ENCODE measurements at places on chromosomes 5 and 9.

DNA sequence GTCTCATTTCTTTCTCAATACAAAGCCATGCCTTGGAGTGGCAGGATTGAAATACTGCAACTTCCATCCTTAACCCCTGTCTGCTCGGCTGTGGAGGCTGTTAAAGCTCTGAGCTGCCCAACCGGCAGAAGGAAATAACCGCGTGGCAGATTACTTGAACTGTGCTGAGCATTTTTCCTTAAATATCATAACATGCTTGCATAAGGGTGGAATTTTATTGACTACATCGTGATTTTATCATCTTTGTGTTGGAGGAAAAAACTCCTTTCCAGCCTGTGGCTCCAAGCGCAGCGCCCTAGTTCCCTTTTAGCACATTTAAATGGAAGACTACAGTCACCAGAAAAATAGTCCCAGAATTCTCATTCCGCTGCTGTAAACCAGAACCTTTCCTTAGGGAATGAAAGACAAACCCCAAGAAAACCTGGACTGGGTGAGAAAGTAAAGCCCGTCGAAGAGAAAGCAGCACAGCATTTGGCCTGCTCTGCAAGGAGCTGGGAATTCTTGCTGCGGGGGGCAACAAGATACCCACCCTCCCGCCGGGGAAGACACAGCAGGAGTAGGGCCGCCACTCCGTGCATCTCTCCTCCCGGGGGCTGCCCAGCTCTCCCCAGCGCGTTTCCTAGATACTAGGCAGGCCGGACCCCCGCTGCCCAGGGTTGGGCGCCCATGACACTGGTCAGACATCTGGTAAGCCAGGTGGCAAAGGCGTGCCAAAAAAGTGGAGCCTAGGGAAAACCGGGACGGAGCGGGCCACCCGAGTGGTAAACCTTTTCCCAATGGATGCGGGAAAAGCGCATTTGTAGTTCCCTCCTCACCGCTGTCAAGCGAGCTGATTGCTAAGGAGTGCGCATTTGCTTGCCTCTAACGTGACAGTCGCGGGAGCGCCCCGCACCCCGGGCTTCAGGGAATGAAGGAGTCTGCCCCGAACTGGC is 1.3 kb downstream of the SHC3 start:
- DNase-seq: no peak

DNA sequence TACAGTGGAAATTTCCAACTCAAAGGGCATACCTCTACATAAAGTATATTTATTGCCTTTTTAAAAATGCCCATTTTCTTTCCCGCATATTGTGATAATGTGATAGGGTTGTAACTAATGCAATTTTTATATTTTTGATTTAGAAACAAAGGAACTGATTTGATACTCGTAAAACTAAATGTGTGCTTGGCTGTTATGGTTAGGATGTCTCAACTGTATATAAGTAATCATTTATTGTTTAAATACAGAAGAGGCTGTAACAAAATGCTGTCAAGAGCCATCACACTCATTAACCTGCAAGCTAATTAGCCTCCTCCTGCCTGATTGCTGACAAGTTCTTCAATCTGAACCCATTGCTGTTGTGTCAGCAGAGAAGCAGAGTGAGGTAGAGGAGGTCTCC is 149.2 kb downstream of the PBX3 start:
- DNase-seq: no peak

DNA sequence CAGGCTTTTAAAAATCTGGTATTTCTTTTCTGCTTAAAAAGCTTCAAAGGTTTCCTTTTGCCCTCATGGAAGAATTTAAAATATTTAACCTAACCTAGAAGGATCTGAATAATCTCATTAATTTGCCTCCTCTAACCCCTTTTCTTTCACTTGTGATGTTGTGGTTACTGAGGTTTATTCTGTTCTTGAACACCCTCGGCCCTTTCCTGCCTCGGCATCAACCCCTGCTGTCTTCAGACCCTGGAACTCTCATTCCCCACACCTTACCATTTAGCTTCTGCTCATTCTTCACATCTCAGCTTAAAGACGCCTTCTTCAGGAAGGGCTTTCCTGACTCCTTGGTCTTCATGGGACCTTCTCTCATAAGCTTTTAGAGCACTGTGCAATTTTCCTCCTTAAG is 131.4 kb upstream of the MAN2A1 start:
- no peak for DNase-seq

DNA sequence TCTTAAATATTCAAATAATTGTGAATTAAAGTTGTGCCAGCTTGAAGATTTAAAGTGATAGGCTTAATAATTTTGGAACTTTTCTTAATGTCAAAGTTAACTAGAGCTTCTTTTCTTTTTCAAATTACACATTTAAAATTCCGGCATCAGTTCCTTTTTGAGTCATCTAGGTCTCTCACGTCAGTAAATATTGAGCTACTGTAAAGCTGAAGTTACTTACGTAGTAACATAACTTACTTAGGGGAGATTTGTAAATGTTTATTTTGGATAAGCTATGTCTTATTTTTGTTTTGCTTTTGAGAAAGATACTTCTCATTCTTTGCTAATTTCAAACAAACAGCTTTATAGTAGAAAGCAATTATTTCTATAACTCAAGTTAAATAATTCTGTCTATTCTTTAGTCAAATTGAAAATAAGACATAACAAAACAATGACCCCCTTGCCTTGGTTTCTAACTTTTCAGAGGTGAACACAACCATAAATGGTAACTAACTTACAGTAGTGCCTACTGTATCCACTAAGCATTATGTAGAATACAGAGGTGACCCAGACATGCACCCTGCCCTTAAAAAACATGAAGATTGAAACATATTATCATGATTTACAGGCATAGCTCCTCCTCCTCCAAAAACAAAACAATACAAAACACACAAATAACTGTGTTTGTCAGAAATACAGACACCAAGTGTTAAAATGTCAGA is 29.8 kb downstream of the CD274 start:
- DNase-seq: no peak

DNA sequence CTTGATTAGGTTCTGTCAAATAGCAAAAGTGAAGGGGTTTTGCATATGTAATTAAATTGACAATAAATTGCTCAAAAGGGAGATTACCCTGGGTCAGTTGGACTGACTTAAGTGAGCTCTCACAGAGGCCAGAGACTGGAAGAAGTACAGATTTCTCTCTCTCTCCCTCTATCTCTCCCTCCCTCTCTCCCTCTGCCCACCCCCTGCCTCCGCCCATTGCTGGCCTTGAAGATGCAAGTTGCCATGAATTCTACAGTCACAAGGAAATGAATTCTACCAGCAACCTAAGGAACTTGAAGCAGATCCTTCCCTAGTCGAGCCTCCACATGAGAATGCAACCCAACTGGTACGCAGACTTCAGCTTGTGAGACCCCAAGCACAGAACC is 119.2 kb downstream of the LPAR1 start:
- no peak for DNase-seq

- DNase-seq: no peak
Observed at GRCh38 chr9:81717061-81717746, 27.9 kb upstream of the TLE1 start.

DNA sequence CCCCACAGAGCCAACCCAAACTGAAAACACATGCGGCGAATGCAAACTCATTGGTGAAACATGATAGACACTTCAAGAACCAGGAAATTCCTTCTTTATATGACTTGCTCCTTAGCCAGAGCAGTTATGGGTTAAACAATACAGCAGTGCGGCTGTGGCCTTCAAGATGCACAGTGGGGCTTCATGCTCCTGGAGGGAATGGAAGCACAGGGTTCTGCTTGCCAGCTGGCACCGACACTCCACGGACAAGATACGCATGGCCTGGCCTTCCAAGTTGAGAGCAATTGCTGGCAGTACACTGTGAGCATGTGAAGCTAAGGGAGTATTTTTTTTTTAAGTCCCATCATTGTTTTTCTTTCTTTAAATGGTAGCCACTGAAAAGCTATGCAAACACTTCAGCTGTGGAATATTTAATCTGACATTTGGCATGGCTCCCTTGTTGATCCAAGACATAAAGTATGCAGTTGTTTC is 451.6 kb upstream of the CD180 start:
- DNase-seq: no peak

DNA sequence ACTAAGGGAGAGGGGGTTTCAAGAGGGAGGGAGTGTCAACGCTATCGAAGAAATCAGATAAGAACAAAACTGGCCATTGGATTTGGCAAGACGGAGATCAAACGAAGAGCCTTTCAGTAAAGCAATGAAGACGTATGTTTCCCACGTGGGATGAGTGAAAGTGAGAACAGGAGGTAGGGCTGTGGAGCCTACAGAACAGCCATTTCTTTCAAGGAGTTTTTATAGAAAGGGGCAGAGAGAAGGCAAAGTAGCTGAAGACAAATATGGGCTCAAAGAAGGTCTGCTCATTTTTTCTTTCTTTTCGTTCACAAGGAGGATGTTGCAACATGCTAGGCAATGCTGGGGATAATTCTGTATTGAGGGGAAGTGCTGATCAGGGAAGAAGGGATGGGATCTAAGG is 98.3 kb downstream of the SUSD1 start:
- DNase-seq: no peak

- DNase-seq: no peak
Observed at GRCh38 chr9:80615964-80616363, 1044.2 kb downstream of the TLE4 start.

GRCh38 chr9:81861644-81862043 is 66.6 kb upstream of the SPATA31D4 start:
- no peak for DNase-seq

- DNase-seq: no peak
Observed at GRCh38 chr9:36034234-36034633, 2.5 kb upstream of the RECK start.

DNA sequence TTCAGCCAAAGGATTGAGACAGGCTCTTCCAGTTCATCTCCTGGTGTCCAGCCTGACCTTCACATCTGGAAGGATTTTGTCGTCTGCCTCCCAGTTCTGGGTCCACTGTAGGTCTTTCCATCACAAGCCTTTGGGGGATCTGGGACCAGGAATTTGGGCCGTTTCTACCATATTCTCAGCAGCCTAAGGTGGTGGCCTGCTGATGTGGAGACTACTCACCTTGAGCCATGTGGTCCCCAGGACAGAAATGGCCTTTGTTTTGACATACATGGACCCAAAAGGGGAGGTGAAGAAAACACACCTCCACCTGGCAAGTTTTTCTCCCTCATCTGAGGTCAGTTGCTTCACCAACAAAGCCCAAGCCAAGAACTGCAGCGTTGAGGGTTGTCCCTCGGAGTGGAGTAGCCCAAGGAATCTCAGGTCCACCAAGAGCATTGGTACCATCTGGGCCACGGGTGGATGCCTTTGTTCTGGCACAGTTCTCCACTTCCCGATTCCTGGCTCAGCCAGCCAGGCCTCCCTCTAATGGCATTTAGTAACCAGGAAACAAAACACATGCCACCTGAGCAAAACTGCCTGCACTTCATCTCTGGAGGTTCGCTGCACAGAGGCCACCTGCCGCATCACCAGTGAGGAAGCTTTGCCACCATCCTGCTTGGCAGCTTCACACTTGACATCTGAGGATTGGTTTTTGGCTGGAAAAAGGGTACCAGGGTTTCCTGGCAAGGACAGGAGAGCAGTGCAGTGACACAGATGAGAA is 24.7 kb downstream of the AMBP start:
- DNase-seq: no peak

All from keratinocyte (primary cell).